CD4-positive, CD25-positive, alpha-beta regulatory T cell (primary cell): ENCODE measurements at places on chromosomes 1 and 21. TPM values are rescaled to one million over a fixed set of nuclear protein-coding genes. Genes with fewer than 3 reads are reported as not detected.

DNA sequence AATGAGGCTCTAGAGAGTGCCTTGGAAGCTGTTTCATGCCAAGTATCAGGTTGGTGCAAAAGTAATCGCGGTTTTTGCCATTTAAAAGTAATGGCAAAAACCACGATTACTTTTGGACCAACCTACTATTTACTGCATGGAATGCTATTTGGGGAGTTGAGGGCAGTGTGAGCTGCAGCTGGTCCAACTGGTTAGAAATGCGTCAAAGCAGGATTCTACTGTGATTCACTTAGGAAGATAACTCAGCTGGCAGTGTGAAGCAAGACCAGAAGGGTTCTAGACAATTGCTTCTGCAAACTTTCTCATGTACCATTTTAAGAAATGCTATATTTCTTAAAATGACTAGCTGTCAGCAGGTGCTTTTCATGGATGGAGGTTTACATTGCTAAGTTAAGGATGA is 21.2 kb upstream of the PLA2G2C start:
- H3K4me3 ChIP-seq: no peak overlapping the region
- no peaks in the 10 kb centered on the region for H3K36me3 ChIP-seq
- H3K27me3 ChIP-seq: peaks cover 6% of the 10 kb centered on the region
- DNase-seq: no peak
- no peak overlapping the region for H3K27ac ChIP-seq
- H3K4me1 ChIP-seq: peaks cover 4% of the 10 kb centered on the region

GRCh38 chr1:1356796-1357401 is 1.5 kb downstream of the MXRA8 start:
- no peak overlapping the region for H3K27ac ChIP-seq
- no peak for DNase-seq
- no peaks in the 10 kb centered on the region for H3K27me3 ChIP-seq
- H3K4me3 ChIP-seq: no peak overlapping the region
- peaks cover 29% of the 10 kb centered on the region for H3K4me1 ChIP-seq

DNA sequence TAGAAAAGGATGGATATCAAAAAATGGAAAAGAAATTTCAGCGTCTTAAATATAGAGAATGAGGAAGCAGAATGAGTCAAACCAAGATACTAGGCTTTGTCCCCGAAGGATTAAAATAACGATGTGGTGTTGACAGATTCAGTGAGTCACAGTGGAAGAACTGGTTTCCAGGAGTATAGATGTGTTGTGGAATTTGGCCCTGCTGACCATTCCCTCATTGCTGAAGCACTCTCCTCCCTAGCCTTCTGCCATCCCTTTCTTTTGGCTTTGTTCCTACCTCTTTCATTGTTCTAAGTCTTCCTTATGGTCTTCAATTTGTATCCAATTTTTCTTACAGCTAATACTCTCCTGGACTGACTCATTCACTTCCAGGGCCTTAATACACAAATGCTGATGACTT is 23.1 kb upstream of the USP25 start:
- no peaks in the 10 kb centered on the region for H3K4me1 ChIP-seq
- H3K27ac ChIP-seq: no peak overlapping the region
- DNase-seq: no peak
- no peak overlapping the region for H3K4me3 ChIP-seq
- H3K36me3 ChIP-seq: no peaks in the 10 kb centered on the region

DNA sequence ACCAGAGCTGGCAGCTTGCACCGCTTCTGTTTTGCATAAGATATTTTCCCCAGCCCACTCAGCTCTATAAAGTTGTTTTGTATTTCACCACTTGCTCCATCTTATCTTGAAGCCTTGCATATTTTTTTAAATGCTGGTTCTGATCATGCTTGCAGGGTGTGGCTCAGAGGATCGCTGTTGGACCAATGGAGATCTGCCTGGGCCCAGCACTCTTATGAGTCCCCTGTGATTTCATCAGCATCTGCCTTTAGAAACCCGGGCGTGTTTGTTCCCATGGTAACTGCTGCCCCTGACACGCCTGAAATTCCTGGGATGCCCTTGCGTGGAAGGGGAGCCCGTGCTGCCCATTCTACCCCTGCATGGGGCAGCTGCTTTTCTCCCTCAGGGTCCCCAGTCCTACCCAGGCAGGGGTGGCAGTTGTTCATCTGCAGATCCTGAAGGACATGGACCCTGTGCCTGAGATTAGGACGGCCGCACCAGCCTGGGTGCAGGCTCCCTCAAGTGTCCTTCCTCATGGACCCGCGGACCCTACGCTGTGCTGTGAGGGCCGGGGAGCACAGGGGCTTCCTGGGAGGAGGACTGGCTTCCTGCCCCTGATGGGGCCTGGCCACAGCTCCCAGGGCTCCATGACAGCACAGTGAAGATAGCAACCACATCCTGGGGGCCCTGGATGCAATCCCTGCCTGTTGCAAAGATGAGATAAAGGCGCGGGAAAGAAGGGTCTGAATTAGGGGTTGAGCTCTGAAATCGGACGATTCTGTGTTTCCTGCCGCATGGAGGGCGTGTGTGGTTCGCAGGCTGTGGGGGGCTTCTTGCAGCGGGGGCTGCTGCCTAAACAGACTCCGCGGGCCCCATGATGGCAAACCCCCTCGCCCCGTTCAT is 226.5 kb downstream of the SDCCAG8 start:
- H3K36me3 ChIP-seq: no peaks in the 10 kb centered on the region
- H3K4me3 ChIP-seq: no peak overlapping the region
- no peak for DNase-seq

Gene ANKRD34A
- total RNA-seq: 1.6 TPM

DNA sequence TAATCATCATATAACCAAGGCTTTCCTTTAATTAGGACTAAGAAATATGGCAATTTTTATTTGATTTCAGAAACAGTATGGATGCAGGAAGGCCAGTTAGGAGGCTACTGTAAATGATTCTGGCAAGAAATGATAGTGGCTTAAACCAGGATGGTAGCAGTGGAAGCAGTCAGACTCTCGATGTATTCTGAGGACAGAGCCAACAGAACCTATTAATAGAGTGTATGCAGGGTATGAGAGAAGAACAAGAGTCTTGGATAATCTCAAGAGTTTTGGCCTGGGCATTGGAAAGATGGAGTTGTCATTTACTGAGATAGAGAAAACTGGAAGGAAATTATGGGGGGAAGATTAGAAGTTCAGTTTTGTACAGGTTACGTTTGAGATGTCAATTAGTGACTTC is 73.3 kb upstream of the GNG4 start:
- DNase-seq: no peak
- no peaks in the 10 kb centered on the region for H3K27me3 ChIP-seq
- no peaks in the 10 kb centered on the region for H3K4me1 ChIP-seq
- H3K4me3 ChIP-seq: no peak overlapping the region

Gene C1orf74
- 0.27 TPM for total RNA-seq

DNA sequence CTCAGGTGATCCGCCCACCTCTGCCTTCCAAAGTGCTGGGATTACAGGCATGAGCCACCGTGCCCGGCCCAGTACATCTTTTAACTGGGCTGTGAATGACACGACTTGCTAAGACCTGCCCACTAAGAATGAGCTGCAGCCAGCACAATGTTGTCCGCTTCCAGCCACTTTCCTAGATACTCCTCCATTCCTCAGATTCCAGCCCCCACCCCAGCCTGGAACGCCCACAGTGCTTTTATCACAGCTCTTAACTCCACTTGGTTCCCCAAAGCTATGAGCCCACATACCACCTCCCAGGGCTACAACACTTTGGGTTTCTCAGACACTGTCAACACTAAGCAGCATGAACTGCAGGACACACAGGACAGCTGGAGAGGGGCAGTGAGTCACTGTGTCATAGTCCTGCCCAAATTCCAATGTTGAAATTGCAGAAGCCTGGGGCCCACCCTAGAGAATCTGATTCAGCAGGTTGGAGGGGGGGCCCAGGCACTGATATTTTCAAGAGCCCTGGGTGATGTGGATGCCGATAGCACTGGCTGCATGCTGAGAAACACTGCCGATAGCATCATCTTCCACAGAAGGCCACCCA is 58.0 kb downstream of the ACBD3 start:
- no peak overlapping the region for H3K4me3 ChIP-seq
- no peak for DNase-seq
- no peaks in the 10 kb centered on the region for H3K27me3 ChIP-seq
- H3K27ac ChIP-seq: no peak overlapping the region

DNA sequence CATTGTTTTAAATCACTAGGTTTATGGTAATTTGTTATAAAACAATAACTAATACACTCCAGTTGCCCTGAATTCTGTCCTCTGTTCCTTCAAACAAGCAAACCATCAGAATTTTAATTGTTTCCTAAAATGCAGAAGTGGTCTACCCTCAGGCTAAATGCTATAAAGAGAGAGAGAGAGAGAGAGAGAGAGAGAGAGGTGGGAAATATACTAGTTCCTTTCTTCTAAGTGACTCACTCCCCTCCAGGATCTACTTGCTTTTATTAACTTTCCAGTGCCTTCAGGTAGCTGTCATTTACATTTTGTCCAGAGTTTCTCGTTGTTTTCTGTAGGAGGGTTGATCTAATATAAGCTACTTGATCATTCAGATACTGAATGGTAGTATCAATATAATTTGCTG is 26.4 kb downstream of the LRRC53 start:
- DNase-seq: no peak
- H3K36me3 ChIP-seq: no peaks in the 10 kb centered on the region
- H3K27me3 ChIP-seq: no peaks in the 10 kb centered on the region
- no peaks in the 10 kb centered on the region for H3K4me1 ChIP-seq
- no peak overlapping the region for H3K27ac ChIP-seq
- H3K4me3 ChIP-seq: no peak overlapping the region

Gene KCNJ10
- total RNA-seq: not detected

DNA sequence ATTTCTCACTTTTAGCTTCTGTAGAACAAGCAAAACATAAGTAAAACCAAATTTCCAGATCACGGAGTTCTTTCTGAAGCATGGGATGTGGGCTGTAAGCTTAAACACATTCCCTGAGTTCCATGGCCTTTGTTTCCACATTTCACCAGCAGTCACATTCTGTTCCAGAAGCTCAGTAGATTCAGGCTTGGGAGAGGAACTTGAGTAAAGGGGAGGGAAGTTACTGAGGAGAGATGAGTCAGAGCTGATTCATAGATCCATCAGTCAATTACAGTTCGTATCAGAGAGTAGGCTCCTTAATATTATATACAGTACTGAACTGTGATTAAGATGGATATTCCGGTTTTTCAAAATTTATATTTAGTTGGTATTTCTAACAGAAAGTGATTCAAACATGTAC is 614.3 kb downstream of the NCAM2 start:
- H3K36me3 ChIP-seq: no peaks in the 10 kb centered on the region
- H3K4me1 ChIP-seq: no peaks in the 10 kb centered on the region
- H3K4me3 ChIP-seq: no peak overlapping the region
- H3K27ac ChIP-seq: no peak overlapping the region
- H3K27me3 ChIP-seq: no peaks in the 10 kb centered on the region

DNA sequence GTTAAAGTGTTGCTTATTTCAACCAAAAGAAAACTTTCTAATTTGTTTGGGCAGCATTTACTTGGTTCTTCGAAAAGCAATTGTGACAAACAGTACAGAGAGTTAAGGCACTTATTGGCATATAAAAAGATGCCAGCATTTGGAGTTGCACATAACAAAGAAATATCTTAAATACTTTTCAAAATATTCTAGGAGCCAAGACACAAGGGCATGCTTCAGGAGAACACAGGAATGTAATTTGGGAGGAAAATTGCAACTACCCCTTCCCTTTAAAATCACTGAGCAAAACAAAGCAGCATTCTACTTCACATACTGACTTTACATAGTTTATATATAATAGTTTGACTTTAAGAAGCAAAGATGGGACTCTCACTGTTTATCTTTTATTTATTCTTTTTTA is 4.6 kb upstream of the TIE1 start:
- no peak overlapping the region for H3K27ac ChIP-seq
- H3K36me3 ChIP-seq: no peaks in the 10 kb centered on the region
- no peak overlapping the region for H3K4me3 ChIP-seq
- no peak for DNase-seq

GRCh38 chr21:37671381-37671780 is 244.9 kb downstream of the KCNJ6 start:
- DNase-seq: no peak
- peaks cover 3% of the 10 kb centered on the region for H3K4me1 ChIP-seq
- no peak overlapping the region for H3K27ac ChIP-seq
- H3K27me3 ChIP-seq: peaks cover 5% of the 10 kb centered on the region

- H3K4me1 ChIP-seq: no peaks in the 10 kb centered on the region
- H3K36me3 ChIP-seq: no peaks in the 10 kb centered on the region
- H3K27ac ChIP-seq: no peak overlapping the region
Observed at GRCh38 chr1:54323324-54323739, 82.9 kb downstream of the SSBP3 start.

- no peak overlapping the region for H3K4me3 ChIP-seq
- no peaks in the 10 kb centered on the region for H3K36me3 ChIP-seq
- peaks cover 5% of the 10 kb centered on the region for H3K27me3 ChIP-seq
- H3K4me1 ChIP-seq: peaks cover 27% of the 10 kb centered on the region
Observed at GRCh38 chr1:112719706-112720105, 4.6 kb upstream of the PPM1J start.

DNA sequence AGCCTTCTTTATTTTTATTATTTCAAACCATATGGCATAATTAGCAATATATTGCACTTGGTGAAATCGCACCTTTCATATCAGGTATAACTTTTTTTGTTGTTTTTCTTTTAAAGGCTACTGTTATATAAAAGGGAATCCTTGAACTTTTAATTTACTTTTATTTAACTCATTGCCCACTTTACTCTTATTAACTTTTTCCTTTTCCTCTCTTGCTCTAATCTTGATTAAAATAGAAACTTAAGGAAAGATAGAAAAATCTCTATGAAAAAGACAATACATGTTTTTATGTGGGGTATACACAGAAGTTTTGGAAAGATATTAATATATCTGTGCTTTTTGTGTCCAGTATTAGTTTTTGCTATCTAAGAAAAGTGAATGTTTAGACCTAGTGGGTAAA is 805.8 kb downstream of the USP25 start:
- H3K27me3 ChIP-seq: no peaks in the 10 kb centered on the region
- no peaks in the 10 kb centered on the region for H3K4me1 ChIP-seq
- H3K27ac ChIP-seq: no peak overlapping the region
- H3K4me3 ChIP-seq: no peak overlapping the region

DNA sequence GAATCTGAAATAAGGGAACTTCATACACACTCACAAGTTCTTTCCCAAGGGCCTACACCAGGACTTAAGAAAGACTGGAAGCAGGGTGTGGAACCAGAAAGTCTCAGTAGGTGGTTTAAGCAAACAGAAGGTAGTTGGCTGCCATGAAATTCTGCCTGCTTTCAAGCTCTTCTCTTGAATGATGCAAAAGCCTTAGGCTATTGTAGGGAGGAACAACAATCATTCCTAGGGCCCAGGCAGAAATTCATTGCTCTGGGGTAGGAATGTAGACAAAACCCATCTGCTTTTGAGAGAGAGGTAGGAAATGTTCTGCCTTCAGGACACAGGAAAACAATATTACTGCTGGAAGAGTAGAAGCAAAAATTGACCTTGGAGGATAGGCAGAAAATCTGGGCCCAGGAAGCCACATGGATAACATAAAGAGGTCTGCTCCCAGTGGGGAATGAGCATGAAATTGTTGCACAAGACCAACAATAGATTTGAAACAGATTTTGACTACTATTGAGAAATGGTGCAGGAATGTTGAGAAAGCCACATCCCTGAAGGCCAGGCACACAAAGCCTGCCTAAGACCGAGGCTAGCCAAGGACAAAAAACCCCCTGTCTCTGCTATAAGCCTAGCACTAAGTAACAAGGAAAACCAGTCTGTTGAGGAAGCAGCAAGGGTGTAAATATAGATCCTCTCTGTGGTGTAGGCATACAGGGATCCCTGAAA is 22.7 kb upstream of the SFT2D2 start:
- peaks cover 44% of the 10 kb centered on the region for H3K36me3 ChIP-seq
- DNase-seq: no peak
- no peak overlapping the region for H3K27ac ChIP-seq
- H3K4me3 ChIP-seq: no peak overlapping the region
- no peaks in the 10 kb centered on the region for H3K4me1 ChIP-seq
